Gastroesophageal sphincter (tissue), 4 donors: ENCODE measurements at places on chromosomes 6 and 20.

GRCh38 chr6:120614723-120615122 lies 719.6 kb downstream of the TBC1D32 start:
- no peak for ATAC-seq

DNA sequence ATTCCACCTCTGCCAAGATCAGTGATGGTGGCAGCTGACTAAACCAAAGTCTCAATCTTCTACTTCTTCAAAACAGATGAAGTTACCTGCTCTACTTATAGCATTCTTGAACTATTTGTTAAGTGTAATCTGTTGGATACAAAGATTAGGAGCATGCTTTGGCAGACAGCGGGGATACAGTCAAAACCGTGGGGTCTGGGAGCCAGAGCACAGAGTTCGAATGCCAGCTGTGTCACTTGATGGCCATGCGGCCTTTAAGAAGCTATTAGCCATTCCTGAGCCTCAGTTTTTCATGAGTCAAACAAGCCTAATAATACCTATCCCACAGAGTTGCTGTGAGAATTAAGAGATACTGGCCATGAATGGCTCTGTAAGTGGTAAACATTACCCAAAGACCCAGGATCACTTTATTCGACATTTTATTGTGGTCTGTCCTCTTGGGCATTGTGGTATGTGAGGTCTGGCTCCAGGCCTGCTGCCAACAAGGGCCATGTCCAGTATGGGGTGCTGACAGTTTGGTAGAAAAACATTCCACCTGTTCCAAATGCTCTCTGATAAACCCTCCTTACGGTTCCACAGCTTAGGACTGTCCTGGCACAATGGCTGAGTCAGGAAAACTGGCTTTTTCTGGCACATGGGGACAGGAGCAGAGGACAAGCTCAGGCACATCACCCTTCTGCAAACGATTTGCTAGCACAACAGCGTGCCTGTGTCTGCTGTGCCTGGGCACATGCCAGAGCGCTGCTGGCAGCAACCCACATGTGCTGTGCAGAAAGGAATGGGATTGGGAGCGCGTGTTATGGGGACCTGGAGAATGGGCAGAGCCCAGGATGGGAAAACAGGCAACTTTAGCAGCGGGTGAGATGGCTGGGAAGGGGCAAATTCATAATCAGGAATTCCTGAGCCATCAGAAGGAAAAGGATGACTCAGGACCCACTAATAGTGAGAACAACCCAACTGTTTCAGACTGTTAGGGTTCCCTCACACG lies 15.7 kb upstream of the FAM83C start:
- ATAC-seq = peak; percentile 57

GRCh38 chr6:114421199-114421598 lies 78.4 kb upstream of the HS3ST5 start:
- ATAC-seq = no peak

DNA sequence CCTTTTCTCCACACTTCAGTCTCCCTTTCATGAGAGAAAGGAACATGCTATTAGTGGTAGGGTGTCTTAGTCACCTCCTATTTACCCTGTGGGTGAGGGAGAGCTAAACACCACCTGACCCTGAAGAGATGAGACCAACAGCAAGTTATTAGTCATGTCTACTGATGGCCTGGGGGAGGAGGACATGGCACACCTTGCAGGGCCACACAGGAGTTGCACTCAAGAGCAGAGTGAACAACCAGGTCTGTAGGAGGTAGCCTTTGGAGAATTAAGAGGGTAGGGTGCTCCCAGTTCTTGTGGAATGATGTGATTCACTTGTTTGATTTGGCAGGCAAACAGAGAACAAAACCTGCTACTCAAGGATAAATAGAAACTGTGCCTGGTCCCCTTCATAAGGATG lies 82.7 kb upstream of the FABP7 start:
- ATAC-seq = no peak

DNA sequence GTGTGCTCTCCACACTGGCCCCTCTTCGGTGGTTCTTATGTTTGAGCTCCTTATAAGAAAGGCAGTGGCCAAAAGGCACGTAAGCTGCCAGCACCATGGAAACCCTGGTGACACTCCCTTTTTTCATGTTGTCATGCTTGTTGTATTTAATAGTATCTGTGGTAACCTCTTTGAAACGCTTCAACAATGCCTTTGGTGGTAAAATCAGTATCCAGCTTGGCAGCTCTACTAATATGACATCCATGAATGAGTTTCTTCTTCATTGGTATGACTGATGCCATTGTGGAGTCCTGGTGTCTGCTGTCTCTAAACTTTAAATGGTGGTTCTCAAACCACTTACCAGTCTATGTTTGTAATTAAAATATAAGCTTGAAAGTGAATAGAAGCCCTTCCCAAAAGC lies 10.7 kb upstream of the MYLK2 start:
- ATAC-seq = no peak

GRCh38 chr6:85372188-85372914 lies 77.5 kb upstream of the NT5E start:
- no peak for ATAC-seq

GRCh38 chr6:2839195-2839981 lies 2.3 kb downstream of the SERPINB1 start:
- no peak for ATAC-seq

GRCh38 chr6:159801935-159802334 lies 1.9 kb downstream of the PNLDC1 start:
- no peak for ATAC-seq

- ATAC-seq = no peak
Measured at GRCh38 chr6:4433199-4433598, 297.8 kb upstream of the ECI2 start.

GRCh38 chr6:105974986-105975385 lies 111.2 kb upstream of the PRDM1 start:
- ATAC-seq = no peak

- no peak for ATAC-seq
Measured at GRCh38 chr6:25423358-25423757, 144.2 kb downstream of the CARMIL1 start.

GRCh38 chr6:49551078-49551865 lies 804 bp downstream of the C6orf141 start:
- peak; percentile 32 for ATAC-seq

- no peak for ATAC-seq
Measured at GRCh38 chr20:21901470-21902275, 196.2 kb downstream of the PAX1 start.

DNA sequence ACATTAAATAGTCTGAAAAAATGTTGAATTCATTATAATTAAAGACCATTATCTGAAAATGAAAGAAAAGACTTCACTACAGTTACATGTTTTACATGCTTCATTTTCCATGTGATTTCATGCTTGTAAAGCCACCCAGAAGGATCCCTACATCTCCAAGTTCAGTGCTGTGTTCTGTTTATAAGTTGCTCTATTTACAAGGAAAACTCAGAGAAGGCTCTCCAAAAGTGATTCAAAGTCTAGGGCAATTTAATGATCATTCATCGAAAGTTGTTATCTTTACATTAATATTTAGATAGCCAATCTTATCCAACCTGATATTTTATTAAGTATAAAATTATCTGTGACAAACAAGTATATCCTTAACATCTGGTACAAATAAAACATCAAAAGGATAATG lies 494.9 kb upstream of the RNF217 start:
- ATAC-seq = no peak

DNA sequence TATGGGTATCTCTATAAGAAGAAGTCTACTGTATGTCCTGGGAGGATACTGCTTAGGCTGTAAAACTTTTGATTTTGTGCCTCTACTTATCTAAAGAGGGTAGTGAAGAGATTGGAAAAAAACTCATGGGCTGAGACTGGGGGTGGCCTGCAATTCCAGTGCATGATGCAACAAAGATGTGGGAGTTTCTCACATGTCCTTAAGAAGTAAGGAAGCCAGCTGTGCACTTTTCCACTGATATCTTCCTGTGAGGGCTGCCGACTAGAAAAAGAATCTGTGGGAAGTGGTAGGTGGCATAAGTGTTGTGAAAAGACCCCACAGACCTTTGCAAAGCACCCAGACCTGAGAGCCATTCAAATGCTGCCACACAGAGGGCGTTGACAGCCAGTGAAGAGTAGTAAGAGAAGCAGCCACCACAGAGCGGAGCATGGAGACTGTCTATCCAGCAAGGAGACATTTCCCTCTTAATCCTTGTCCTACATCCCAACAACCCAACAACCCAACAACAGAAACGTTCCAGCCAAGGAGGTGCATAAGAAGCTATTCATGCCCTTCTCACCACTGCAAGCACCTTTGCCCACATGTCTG lies 65.1 kb downstream of the PFDN4 start:
- no peak for ATAC-seq

DNA sequence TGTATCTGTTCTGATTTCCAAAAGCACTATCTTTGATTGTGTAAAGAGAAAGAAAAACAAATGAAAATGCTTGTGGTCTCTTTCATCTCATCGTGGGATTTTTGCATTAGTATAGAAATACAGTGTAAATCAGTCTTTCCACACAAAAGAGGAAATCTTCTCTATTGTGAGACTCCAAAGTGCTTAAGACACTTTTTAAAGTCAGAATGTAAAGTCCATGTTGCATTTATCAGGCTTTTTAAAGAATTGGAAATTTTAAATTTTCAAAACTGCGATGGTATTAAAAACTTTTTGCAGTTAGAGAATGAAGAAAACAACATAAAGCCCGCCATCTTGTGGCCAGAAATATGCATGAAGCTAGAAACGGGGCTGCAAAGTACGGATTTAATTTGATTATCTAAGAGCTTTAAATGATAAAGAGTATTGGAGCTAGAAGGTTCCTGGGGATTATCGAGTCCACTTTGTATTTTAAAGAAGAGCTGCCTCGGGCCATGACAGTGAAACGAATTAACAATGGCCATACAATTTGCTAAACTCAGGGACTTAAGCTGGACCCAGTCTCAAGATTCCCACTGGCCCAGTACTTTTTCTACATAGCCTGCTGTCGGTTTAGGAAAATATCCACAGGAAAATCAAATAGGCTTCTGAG lies 339.6 kb downstream of the ARHGAP18 start:
- no peak for ATAC-seq

- ATAC-seq = no peak
Measured at GRCh38 chr6:40936818-40937251, 102.2 kb downstream of the UNC5CL start.

DNA sequence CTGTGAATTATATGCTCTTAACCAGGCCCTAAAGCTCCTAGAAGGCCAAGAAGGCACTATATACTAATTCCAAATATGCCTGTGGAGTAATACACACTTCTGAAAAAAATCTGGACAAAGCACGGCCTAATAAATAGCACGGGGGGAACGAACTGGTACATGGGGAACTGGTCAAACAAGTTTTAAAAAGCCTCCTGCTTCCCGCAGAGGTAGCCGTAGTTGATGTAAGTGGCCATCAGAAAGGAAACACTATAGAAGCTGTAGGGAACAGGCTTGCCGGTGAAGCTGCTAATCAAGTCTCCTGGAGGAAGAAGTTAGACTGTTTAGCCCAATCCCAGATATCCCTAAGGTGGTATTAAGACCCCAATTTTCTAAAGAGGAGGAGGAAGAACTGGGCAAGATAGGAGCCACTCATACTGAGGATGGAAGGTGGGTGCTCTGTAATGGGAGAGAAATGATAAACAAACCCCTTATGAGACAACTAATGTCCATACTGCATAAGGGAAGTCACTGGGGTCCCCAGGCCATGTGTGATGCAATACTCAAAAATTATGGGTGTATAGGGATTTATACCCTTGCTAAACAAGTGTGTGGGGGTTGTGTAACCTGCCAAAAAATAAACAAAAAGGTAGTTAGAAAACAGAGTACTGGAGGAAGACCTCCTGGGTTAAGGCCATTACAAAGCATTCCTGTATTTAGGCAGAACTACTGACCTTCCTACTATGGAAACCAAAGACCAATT lies 27.1 kb upstream of the ZNF318 start:
- ATAC-seq = no peak

DNA sequence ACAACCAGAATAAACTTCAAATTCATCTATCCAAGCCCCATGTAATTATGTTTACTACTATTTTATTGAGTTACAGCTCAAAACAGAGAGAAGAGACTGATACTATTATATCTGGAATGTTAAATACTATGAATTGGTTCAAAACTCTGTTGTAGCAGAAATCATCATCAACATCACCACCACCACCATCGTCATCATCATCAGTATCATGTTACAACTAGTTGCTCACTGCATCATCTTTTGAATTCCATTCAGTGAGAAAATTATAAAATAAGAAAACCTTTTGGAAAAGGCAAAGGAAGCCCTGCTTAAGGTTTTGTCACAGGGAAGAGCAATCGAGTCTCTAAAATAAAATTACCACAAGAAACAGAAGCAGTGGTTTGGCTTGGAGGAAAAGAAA lies 36.2 kb upstream of the THEMIS start:
- ATAC-seq = no peak

- ATAC-seq = no peak
Measured at GRCh38 chr6:141426400-141426980, 706.2 kb upstream of the GJE1 start.

DNA sequence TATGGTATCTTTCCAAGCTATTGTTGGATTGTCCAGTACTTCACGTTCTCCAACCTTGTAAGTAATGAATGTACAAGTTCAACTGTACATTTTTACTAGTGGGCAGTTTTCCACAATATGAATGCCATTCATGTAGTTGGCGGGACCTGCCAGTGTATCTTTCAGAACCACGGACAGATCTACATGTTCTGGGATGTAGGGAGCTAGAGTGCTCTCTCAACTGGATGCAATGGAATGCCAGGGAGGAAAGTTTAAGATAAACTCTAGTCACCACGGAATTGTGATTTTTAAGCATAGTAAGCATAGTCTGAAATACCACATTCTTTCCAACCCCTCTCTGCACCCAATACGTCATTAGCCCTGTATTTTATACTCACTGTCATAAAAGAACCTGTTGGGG lies 21.5 kb upstream of the HLA-C start:
- ATAC-seq = no peak

DNA sequence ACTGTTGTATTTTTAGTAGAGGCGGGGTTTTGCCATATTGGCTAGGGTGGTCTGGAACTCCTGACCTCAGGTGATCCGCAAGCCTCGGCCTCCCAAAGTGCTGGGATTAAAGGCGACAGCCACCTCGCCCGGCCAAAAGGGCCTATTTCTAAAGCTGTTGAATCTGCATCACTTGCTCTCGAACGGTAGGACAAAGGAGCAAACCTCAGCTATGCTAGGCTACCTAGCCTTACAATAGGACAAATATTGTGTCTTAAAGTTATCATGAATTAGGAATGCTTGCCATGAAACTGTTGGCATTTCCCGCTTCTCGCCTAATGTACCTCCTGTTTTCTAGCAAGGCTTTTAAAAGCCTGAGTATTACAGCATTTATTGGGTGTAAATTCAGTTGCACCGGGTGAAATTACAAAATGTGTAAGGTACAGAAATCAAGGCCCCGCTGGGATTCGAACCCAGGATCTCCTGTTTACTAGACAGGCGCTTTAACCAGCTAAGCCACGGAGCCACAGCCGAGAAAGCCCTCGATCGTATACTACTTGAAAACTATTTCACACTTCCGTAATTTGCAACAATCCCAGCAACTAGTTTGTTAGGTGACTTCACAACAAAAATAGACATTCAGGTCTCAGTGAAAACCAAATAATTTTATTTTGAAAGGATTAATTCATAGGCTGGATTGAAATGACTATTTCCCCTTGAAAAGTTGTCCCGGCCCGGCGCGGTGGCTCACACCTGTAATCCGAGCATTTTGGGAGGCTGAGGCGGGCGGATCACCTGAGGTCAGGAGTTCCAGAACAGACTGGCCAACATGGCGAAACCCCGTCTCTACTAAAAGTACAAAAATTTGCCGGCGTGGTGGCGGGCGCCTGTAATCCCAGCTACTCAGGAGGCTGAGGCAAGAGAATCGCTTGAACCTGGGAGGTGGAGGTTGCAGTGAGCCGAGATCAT lies 211.6 kb upstream of the ZNF184 start:
- no peak for ATAC-seq
